ENCODE measurements at places on chromosomes 2 and 18.
A peak's percentile ranks its signal among the peaks of the same experiment; 100 is the strongest.

- DNase-seq: no peak
Measured at GRCh38 chr2:9199716-9200632, 6.6 kb upstream of the ASAP2 start.

- DNase-seq: no peak
Measured at GRCh38 chr2:118729760-118730159, 117.7 kb downstream of the EN1 start.

GRCh38 chr2:149038442-149039212 lies at the start of gene LYPD6B:
LYPD6B (plus strand) TSS chr2:149038699; CDS start chr2:149130949, 92,250 bp downstream.
- DNase-seq: no peak

GRCh38 chr2:37797081-37797480 lies 125.6 kb upstream of the CDC42EP3 start:
- DNase-seq: no peak

- no peak for DNase-seq
Measured at GRCh38 chr2:100054426-100054825, 88.0 kb downstream of the AFF3 start.

DNA sequence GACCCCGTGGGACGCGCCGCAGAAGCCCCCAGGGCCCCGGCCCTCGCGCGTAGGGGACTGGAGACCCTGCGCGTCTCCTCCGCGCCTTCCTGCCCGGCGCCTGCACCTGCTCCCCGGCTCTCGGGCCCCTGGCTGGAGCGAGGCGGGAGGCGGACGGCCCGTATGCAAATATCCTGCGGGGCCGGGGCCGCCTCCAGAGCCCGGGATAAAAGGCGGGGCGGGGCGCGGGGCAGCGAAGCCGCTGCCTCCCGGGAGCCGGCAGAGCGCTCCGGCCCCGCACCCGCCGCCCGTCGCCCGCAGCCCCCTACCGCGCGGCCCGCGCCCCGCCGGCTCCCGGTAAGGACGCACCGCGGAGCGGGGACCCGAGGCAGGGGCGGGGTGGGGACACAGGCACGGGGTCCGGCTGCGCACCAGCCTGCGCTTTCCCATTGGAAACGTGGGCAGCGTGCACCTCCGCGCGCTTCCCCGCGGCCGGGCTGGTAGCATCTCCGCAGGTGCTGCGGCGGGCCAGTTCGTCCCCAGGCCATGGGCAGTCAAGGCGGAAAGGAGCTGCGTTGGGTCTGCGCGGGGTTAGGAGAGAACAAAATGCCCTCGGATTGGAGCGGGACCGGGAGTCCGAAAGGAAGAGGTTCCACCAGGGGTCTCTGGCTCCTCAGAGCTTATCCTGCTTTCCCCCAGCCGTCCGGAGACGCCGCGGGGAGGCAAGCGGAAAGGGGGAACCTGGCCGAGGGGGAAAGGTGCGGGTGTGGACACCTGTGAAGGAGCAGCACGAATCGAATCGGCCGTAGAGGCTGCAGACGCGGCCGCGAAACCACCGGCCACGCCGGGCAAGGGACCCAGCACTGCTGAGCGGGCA lies at the start of gene ATP6V1C2:
Gene ATP6V1C2 (plus strand): TSS at position 235 of the 856 bp plus-strand sequence. CDS start 1,220 bp downstream, outside the sequence.
- DNase-seq: no peak

DNA sequence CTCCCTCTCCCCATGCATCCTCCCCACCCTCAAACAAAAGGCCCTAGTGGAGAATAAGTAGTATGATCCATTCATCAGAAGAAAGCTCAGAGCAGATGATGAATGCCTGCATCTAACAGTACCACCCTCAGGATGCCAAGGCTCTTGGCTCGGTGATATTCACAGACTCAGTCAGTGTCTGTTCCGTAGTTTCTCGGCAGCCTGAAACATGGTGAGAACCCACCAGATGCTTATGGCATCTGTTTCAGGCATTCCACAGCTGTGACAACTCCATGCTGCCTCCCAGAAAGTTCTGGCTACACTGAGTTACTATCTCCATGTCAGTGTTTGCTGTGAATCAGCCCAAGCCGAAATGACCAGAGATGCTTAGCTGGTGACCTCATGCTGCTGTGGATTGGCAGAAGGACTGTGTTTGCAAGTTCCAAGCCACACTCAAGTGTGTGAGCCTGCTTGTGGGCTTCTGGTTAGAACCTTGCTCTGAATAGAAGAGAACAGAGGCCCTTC lies 83.9 kb downstream of the WDSUB1 start:
- peak; percentile 77 for DNase-seq

DNA sequence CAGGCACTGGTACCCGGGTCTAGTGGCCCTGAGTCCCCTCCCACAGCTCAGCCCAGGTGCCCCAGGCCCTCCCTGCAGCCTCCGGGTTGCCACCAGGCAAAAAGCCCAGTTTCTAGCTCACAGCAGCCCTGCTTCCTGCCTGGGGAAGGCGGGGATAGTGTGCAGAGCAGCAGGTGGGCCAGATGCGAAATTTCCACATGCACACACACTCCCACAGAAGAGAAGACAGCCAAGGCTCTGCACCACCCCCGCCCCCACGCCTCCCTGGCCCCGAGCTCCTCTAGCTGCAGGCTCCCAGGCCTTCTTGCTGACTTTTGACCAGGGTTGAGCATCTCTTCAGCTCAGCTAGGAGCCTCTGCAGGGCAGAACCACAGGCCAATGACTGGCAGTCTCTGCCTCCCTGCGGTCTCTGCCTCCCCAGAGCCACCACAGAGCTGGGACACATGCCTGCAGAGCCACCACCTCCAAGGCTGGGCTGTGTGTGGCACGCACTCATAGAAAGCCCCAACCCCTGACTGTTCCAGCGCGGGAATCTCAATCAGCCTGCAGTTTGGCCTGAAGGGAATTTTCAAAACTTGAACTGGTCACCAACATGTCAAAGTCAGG lies 7.2 kb downstream of the SLC66A2 start:
- DNase-seq: no peak

DNA sequence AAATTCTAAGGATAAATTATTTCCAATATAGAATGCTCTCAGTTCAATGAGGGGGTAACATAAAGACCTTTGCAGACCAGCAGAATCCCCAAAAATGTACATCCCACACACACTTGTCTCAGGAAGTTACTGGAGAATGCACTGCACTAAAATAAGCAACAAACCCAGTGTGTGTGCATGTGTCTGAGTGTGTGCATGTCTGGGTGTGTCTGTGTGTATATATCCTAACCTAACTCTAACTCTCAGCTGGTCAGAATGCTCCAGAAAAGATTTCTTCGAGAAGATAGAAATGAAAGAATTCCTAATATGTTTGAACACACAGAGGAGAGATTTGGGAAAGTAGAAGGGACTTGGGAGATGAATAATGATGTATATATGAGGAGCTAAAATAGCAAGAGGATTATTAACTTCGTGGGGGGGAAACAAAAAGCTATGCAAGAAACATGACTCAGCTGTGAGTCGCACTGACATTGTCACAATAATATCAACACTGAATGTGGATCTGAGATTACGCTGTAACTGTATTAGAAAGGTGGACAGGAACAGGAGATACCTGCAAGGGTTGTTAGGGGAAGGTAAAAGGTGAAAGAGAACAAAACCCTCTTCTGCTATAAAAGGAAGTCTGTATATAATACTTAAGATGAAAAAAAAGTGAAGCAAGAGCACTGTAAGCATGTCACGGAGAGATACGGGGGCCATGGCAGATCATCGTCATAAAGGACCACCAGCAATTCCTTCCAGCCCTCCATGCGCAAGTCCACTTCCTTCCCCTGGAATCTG lies 11.1 kb downstream of the COLEC12 start:
- no peak for DNase-seq

DNA sequence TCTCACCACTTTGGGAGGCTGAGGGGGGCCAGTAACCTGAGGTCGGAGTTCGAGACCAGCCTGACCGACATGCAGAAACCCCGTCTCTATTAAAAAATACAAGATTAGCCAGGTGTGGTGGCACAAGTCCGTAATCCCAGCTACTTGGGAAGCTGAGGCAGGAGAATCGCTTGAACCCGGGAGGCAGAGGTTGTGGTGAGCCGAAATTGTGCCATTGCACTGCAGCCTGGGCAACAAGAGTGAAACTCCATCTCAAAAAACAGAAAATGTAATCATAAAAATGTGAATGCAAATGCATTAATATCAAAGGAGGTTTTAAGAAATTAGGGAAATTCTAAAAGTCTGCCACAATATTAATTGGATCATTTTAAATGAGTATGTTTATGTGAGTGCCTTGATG lies 45.7 kb downstream of the ACTR2 start:
- DNase-seq: no peak

- DNase-seq: no peak
Measured at GRCh38 chr2:137975280-137976271, 11.3 kb downstream of the HNMT start.

- DNase-seq: no peak
Measured at GRCh38 chr2:124339709-124340108, 314.6 kb downstream of the CNTNAP5 start.

GRCh38 chr2:186592137-186592875 lies 2.5 kb downstream of the ITGAV start:
- no peak for DNase-seq

DNA sequence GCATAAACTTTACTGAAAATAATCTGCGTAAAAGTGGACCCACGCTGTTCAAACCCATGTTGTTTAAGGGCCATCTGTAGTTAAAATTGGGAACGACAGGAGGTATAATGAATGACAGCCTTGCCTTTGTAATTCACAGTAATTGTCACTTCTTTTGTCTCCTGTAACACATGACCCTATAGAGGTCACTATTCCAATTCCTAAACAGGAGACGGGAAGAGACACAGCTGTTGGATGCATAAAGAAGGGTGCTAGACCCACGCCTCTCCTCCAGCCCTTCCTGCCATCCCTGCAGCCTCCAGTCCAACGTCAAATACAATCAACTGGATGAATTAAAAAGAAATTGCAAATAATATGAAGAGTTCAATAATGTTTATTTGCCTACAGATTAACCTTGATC lies 63.1 kb upstream of the NFATC1 start:
- DNase-seq: no peak

DNA sequence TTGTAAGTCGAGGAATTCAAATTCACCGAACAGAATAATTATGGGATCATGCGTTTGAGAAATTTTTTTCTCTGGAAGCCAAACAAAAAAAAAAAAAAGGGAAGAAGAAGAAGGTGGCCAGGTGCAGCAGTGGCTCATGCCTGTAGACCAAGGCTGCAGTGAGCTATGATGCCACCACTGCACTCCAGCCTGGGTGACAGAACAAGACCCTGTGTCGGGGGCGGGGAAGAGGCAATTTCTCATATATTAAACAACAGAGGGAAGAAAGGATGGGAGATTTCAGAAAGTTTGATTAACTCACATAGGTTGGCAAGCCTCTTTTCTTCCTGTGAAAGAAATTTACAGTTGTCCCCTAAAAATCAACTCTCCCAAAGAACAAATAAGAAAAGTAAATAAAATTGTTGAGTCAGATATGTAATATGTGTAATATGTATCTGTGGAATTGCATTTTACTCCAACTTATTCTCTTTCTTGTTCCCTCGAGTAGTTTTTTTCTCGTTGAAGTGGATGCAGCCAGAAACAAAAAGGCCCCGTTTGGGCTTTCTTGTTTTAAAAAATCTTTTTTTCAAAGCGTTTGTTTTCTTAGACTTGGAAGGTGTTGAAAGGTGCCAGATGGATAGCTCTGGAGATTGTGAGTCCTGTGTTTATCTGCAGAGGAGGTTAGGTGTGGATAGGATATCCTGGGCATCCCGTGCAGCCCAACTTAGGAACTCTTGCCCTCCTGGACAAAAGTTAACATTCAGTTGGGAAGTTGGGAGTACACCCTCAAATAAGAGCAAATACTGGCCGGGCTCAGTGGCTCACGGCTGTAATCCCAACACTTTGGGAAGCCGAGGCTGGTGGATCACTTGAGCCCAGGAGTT lies 25.4 kb upstream of the FMNL2 start:
- DNase-seq: no peak

- no peak for DNase-seq
Measured at GRCh38 chr18:8777846-8778245, 72.5 kb downstream of the MTCL1 start.

DNA sequence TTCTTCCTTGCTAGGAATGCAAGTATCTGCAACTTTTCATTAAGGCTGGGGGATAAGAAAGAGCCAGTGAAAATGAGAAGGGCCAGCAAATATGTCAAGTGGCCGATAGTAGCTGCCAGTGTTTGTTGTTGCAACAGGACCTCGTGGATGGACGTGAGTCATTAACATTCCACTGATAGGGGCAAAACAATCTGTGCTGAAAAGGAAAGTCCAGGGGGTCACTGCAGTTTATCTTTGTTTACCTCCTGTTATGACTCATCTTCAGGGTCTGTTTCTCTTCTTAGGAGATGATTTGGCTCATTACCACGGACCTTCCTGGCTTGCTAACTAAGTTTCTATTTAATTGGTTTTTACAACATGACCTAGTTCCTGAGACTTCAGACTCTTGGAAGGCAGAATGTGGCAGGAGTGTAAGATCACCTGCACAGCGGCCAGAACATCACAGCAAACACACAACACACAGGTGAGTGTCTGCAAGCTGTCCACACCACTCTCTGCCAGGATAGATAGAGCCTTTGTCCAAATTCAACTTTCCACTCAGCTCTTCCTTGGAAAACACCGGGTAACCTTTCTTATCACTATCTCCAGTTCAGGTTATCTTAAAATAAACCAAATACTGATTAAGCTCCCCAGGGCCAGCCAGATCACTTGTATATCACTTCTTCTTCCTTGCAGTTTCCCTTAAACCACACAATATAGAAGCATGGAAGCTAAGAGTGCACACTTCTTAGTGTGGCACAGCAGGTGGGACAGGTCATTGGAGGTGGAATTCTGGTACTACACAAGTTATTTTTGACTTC lies 157.5 kb upstream of the LMAN1 start:
- DNase-seq: no peak

DNA sequence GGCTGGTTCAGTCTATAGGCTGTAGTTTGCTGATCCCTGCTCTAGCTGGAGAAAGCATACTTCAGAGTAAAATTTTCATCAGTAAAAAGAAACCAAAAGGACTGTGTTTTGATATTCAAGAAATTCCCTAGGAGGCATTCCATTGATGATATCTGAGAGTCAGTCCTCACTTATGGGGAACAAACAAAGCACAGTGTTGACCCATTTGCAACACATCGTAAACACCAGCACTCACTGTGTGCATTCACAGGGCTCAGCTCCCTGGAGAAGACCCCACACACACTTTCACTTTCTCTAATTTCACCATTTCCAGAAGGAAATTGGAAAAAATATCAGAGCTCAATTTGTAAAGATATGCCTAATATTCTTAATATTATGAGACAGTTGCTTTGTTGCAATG lies 147.1 kb downstream of the PIEZO2 start:
- DNase-seq: no peak

DNA sequence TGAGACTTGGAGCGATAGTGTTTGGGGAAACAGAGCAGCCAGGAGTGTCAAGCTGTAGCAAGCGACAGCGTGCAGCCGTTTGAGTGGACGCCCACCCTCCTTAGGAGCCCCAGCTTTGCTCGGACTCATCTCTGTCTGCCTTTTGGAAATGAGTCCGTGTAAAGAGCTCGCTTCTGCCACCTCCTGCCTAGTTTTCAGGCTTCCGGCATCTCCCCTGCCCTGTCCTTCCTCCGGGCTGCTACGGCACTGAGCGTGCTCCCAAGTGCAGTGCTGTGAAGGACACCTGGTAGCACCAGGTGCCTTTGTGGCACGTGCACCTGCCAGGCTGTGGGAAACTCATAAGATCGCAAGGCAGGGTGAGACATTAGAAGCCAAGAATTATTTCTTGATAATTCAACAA lies 117.1 kb downstream of the RNF144A start:
- DNase-seq: no peak
